ENCODE measurements at places on chromosomes 5 and 9.

GRCh38 chr5:5295351-5295750 lies 127.1 kb upstream of the ICE1 start:
- DNase-seq = no peak

- DNase-seq = no peak
These were observed 5.3 kb upstream of the SUSD1 start for GRCh38 chr9:112180387-112180881.

DNA sequence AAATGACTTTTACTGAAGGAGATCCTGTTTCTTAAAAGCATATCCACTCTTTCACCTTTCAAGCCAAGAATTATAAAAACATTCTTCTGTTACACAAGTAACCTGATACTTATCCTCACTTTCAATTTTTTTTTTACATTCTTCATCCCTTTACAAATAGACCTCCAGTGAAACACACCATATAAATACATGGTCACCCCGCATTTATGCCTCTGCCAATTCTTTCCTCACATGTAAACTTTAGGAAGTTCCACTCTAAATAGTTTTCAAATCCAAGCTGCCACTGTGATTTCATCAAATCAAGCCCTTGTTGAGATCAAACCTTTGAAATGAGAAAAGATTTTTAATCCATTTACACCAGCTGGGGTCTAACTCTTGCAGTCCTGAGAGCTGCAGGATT lies 40.0 kb downstream of the GAS1 start:
- no peak for DNase-seq

DNA sequence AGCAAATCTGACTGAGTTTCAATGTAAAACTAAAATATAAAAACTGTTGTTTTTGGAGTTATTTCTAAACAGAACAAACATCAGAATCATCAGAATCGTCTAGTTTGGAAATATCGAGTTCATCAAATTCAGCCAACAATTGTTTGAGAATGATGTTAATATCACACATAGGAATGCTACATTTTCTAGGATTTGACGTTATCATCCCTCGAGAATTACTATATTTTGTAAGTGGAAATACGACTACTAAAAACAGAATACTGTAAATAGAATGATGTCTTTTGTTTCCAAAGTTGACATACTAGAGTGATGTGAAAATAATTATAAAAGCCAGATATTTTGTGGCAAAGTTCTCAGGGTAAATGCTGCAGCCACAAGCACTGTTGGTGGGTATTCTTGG lies 805.9 kb downstream of the TLE1 start:
- no peak for DNase-seq

DNA sequence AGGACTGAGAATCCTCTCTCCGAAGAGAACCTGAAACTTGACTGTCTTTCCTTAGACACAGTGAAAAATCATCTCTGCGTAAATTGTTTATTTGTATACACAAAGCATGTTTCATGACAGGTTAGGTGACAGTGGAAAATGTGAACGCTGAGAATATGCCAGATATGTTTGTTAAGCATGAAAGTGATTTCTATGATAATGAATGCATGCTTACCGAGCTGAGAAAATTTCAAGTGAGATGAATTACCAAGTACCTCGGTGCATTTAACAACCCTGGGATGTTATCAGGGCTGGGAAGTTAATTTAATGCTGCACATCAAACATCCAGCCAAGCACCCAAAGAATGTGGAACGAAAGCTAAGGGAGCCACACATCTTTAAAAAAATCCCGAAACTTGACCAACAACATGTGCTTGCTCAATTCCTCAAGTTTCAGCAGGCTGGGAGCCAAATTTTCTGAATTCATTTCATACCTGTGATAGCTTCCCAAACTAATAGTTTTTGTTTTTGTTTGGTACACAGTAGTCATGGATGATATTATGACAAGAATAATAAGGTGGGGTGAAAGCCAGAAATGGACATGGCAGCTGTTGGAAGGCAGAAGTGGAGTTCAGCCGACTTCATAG lies 336.9 kb downstream of the ARHGEF28 start:
- DNase-seq = no peak

GRCh38 chr5:173010547-173011464 lies 27.2 kb downstream of the ATP6V0E1 start:
- peak; percentile 52 for DNase-seq

DNA sequence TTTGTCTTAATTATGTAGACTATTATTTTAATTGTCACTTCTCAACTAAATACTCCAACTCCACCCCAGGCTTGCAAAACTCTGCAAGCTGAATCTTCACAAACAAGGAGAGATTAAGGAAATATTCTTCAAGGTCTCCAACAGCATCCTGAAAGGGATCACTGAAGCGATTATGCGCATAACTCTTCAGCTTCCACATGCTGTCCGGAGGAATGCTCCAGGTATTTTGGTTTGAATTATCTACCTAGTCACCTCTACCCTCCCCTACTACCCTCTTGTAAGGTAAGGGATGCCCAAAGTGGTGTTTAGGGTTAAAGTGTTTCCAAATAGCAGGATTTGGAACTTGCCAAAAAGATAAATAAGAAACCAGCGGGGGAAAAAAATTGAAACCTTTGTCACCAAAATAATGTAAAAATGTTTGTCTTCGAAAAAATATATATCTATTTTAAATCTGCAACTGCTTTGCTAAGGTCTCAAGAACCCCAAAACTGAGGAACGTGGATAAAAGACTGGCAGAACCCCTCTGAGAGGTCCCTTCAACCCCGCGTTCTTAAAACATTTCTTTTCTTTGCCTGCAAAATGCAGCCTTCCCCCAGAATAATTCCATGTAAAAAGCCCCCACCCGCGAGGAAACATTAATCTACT lies 11.6 kb downstream of the PTCH1 start:
- no peak for DNase-seq

DNA sequence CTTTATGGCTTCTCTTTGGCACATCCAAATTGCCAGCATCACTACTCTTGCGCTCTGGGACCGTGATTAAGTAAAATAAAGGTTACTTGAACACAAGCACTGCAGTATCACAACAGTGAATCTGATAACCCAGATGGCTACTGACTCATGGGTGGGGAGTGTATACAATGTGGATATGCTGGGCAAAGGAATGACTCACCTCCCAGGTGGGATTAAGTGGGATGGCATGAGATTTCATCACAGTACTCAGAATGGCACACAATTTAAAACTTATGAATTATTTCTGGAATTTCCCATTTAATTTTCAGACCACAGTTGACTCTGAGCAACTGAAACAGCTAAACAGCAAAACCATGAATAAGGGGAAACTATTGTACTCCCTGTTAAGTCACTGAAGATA lies 4.3 kb downstream of the GFM2 start:
- DNase-seq = no peak

DNA sequence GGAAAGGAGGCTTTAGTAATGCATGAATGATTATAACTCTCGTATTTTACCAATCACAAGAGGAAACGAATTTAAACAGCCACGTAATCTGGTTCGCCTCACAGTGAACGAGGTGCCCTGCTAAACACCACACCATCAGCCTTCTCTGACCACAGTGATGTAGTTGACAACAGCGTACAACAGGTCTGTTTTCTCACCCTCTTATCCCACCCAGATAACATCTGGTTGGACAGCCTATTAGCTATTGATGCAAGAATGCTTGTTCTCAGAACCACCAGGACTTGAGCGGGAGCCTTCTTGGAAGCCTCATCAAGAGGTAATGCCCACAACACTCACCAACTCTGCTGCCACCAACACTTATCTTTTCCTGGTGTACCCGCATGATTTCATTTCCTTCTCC lies 23.3 kb downstream of the SLC1A3 start:
- DNase-seq = no peak

DNA sequence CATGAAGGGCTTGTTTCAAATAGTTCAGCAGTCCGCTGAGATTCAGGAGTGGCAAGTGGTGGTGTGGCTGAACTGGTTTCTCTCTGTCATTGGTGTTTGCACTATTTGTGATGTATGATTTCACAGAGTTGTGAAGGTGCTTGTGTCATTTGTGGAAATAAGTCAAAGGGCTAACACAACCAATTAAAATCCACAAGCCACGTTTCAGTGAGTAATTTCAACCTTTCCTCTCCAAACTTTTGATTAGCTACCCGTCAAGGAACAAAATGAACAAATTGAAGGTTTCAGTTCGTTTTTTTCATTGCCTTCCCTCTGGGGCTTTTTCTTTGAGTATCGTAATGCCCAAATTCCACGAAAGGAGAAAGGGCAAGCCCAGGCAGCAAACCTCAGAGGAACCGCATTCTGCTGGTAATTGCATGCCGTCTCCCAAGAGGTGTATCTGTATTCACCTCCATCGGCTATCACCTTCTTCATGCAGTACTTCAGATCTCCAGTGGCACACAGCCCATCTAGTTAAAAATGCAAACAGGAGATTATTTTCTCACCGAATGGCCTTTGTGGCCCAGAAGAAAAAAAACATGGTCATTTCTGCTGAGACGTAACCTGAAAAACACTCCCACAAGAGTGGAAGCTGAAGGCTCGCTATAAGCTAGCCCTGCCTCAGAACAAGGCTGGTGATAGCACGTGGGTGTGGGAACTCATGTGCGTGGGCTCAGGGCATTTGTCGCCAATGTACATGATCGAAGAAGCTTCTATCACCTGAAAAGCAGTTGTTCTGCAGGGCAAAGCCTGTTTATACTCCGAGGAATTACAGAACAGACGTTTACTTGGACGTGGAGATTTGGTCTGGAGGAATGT lies 197.1 kb downstream of the NR3C1 start:
- no peak for DNase-seq

DNA sequence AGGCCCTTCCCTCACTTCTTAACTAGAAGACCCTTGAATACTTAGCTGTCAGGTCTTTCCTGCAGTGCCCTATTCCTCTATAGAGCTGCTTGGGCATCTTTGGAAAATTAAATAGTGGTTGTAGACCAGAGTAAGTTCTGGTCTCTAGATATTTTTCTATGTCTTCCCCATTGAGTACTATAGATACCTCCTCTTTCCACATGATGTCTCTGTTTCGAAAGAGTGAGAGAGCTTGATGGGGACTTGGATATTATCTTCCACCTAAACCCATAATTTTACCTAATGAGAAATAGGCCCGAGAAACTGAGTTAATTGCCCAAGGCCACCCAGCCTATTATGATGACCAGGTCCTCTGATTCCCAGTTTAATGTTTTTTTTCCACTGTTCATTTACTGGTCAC lies 40.2 kb downstream of the SPEF2 start:
- DNase-seq = no peak

GRCh38 chr9:89814340-89815040 lies 209.7 kb downstream of the GADD45G start:
- no peak for DNase-seq

- no peak for DNase-seq
These were observed 24.0 kb downstream of the NRG2 start for GRCh38 chr5:140018920-140019644.

DNA sequence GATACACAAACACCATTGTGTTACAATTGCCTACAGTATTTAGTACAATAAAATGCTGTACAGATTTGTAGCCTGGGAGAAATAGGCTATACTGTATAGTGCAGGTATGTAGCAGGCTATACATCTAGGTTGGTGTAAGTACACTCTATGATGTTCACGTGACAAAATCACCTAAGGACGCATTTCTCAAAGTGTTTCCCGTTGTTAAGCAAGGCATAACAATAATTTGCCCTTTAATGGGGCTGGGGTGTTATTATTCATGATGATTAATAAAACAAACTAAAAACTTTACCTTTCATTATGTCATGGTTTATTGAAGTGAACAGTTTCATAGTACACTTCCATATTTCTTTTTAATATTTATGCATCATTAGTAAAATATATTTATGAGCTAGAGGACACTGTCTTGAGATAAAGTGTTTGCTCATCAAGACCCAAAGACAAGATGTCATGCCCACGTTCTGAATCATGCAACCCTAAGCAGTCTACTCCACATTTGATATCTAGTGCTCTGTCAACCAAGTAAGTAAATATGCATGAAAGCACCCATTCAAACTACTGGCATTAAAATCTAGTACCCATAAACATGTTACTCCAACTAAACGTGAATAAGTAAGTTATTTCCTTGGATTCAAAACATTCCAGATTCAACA lies 220.5 kb downstream of the NR2F1-AS1 start:
- no peak for DNase-seq

DNA sequence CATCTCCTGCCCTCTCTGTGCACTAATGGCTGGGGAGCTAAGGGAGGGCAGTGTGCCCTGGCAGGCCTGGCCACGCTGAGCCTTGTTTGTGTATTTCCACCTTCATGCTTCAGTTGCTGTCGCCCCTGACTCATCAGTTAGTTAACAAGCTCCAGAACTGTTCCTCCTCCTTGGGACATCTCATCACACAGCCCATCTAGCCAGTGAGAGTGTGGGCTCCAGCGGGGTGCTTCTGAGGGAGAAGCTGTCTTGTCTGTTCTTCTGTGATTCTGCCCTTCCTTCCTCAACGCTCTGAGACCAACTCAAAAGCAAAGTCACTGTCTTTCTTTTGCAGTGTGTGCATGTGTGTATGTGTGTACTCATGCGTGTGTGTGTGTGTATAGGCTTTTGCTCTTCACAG lies 58.3 kb upstream of the CPEB4 start:
- DNase-seq = no peak

DNA sequence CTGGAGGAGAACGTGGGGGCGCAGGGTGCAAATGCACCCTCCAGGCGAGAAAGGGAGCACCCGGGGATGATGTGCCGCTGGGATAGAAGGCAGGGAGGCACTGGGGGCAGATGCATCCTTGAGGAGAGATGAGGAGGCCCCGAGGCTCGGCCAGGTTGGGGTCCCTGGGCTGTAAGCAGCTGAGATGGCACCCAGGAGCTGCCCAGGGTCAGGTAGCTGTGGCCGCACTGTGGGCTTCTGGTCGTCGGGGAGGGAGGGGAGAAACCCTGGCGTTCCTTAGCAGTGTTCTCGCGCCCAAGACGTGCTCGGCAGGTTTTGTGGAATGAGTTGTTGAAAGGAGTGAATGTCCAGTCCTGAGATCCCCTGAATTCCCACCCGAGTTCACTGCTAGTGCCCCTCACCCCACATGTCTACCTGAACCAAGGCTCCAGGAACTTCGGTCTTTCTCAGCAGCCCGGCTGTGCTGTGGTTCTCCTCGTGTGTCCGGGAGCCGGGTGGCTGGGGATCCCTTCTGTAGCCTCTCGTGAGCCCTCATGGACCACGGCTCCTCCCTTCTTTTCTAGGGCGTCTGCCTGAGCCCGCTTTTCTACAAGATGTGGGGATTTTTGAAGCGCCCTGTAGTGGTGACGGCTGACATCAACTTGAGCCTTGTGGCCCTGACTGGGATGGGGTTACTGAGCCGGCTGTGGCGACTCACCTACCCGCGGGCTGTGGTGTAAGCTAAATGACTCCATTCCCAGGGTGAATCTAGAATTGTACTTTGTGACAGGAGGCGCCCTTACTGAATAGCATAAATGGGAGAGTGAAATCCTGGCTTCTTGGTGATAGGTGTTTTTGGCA lies 1.1 kb downstream of the POMT1 start:
- no peak for DNase-seq

GRCh38 chr5:106185661-106186081 lies 1485.1 kb downstream of the EFNA5 start:
- DNase-seq = no peak

GRCh38 chr5:112681481-112681908 lies 56.2 kb upstream of the APC start:
- DNase-seq = no peak

DNA sequence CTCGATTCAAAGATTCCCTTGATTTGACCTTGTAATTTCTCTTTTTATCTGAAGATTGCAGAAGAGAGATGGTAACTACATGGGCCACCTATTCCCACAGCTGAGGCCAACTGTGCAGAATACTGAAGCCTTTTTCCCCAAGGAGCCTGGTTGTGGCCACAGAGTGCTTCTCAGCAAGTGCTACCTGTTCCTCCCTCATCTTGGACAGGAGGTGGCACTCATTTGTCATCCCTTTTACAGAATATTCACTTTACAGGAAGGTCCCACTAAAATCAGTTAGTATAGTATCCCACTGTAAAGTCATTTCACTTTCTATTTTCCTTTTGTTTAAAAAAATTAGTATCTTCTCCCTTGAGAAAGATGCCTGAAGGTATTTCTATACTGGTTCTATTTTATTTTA lies 346.4 kb downstream of the ARL15 start:
- no peak for DNase-seq
